Stimulated activated CD8-positive, alpha-beta memory T cell treated with anti-CD3 and anti-CD28 coated beads, Interleukin-7, amount 100 ng/mL, for 1 hour (primary cell): ENCODE measurements at places on chromosomes 2 and 18.
A peak's percentile ranks its signal among the peaks of the same experiment; 100 is the strongest.

DNA sequence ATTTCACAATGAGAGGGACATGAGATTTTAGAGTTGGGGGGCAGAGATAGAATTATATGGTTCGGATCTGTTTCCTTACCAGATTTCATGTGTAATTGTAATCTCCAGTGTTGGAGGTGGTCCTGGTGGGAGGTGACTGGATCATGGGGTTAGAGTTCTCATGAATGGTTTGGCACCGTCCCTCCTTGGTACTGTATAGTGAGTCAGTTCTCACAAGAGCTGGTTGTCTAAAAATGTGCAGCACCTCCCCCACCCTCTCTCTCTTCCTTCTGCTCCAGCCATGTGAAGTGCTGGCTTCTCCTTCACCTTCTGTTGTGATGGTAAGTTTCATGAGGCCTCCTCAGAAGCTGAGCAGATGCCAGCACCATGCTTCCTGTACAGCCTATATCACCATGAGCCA lies 138.1 kb downstream of the SCG2 start:
- DNase-seq, result no peak

DNA sequence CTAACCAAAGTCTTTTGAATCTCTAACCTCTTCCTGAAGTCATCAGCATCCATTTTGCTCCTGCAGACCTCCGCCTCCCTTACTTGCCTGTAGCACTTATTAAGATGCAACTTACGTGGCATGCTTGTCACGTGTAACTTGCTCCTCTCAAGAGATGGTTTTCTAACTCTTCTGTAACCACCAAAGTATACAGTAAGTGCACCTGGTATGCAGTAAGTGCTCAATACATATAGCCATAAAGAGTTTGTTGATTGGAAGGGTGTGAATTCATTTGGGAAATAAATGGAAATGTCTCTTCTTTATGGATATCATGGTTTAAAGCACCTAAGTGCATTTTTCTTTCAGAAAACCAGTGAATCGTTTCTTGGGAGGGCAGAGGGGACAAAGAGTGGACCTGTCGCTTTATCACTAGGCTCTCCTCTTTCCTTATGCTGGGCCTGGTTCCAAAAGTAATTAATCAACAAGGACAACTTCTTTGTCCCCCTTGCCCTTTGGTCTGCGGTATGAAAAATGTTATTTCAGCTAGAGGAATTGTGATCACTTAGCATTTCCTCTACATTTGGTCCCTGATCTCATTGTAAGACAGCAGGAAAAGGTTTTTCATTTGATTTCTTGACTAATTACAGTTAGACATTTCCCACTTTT lies 370.0 kb upstream of the SPRED2 start:
- DNase-seq, result no peak

DNA sequence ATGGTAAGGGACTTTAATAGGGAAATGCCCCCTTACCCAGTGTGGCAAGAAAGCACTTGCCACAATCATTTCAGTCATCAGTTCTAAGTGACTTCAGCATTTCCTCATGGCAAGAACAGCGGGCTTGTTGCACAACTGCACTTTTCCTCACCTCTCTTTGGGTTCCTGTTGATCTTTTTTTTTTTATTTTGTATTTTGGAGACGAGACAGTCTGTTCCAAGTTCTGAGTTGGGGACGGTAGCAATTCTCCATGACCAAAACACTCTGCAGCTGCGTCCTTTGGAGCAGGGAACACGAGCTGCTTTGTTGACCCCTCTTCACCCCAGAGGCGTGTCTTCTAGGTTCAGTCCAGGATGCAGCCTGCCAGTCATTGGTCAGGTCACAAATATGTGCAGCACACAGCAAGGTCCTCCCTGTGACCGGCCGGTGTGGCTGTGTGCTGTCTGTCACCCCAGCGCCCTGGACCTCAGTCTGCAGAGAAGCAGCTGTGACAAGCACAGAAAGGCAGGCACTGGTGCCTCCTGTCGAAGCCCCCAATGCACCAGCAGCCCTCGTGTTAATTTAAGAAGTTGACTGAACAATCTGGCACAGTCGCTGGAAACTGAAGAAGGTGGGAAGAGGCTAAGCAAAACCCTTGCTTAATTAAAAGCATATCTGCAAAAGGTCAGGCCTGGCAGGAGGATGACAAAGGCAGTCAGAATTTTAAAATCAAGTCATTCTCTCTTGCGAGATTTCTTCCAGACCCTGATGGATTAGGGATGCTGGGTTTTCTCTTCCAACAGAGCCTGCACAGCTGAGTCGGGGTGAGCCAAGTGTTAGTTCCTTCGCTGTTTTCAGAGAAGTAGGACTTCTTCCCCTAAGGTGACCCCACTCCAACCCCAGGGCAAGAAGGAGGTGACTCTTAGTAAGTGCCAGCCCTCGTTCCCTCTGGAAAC lies 96.7 kb upstream of the COPS8 start:
- DNase-seq, result no peak

GRCh38 chr18:41938445-41938844 lies 16.6 kb upstream of the PIK3C3 start:
- DNase-seq, result no peak

DNA sequence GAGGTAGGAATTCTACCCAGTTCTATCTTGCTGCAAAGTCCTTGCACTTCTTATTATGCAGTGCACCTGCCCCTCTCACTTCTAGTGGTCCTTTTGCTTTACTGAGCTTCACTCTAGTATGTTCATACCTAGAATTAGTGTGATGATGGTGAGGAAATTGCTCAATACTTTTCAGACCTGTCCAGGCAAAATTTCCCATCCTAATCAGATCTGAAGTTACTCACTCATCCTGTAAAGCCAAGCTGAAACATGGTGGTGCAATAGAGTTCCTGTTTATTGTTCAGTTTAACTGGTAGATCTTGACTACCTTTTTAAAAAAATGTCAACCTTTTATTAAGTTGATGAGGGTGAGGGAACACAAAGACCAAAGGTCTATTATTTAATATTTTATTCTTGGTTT lies 12.6 kb upstream of the FIGN start:
- no peak for DNase-seq

DNA sequence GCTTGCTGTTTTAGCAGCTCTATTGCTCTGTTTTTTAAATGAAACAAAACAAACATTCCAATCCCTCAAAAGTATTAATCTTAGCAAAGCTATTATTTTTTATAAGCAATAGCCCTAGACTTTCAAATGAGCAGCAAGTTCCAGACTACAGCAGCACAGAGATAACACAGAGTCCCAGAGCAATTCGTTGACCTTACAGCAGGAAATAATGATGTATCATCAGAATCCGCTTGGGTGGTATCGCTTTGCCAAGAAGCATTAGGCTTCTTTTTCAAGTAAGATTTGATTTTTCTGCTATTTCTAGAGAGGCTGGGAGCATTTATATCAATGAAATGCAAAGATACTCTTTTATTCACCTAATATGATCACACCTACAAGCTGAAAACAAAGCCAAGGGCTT lies 209.7 kb downstream of the DLGAP1 start:
- no peak for DNase-seq

GRCh38 chr18:50268022-50268747 lies 1.9 kb upstream of the CFAP53 start:
- peak; percentile 64 for DNase-seq

DNA sequence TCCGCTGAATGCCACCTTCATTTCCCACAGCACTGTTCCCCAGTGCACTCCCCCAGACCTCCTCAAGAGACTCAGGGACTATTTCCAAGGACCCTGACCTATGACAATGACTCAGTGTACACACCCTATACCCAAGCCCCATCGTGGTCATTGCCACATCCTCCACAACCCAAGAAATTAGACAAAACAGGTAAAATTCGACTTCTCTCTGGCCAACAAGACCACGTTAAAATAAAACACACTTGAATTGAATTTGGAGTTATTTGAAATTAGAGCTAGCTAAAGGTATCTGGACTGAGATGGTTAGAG lies 126.4 kb upstream of the NCK2 start:
- DNase-seq, result no peak

DNA sequence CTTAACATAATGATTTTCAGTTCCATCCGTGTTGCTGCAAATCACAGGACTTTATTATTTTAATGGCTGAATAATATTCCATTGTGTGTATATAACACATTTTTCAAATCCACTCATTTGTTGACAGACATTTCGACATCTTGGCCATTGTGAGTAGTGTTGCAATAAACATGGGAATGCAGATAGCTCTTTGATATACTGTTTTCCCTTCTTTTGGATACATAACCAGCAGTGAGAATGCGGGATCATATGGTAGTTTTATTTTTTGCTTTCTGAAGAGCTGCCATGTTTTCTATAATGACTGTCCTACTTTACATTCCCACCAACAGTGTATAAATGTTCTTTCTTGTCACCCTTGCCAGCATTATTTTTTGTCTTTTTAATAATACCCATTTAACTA lies 420.3 kb upstream of the CHAC2 start:
- DNase-seq, result no peak

DNA sequence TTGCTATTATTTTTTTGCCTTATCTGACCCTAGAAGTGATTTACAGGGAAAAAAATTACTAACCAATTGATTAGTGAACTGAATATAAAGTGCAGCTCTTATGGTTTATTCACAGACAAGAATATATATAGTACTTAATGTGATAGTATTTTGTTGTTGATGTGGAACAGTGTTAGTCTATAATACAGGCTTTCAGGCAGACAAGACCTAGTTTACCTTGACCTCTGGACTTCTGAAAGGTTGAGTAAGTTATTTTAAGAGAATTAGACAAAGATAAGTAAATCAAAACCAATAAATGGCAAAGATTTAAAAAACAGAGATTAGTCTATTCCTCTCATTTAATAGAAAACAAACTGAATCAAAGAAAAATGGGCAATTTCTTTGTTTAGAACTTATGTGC lies 46.0 kb downstream of the SCN1A start:
- no peak for DNase-seq

DNA sequence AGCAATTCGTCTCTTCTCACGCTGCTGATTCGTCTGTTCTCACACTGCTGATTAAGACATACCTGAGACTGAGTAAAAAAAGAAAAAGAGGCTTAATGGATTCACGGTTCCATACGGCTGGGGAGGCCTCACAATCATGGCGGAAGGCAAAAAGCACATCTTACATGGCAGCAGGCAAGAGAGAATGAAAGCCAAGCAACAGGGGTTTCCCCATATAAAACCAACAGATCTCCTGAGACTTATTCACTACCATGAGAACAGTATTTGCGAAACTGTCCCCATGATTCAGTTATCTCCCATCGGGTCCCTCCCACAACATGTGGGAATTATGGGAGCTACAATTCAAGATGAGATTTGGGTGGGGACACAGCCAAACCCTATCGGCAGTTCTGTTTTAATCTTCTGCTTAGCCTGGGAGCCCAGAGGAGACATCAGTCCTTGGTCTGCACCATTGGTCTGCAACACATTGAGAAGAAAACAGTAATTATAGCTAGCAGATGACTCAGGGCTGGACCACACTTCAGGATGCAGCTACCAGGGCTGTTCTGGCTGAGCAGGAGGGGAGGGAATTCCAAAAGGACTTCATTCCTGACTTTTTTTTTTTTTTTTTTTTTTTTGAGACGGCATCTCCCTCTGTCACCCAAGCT lies 69.4 kb downstream of the CABLES1 start:
- no peak for DNase-seq

- no peak for DNase-seq
Observed at GRCh38 chr18:68992719-68993482, 195.0 kb downstream of the CCDC102B start.

DNA sequence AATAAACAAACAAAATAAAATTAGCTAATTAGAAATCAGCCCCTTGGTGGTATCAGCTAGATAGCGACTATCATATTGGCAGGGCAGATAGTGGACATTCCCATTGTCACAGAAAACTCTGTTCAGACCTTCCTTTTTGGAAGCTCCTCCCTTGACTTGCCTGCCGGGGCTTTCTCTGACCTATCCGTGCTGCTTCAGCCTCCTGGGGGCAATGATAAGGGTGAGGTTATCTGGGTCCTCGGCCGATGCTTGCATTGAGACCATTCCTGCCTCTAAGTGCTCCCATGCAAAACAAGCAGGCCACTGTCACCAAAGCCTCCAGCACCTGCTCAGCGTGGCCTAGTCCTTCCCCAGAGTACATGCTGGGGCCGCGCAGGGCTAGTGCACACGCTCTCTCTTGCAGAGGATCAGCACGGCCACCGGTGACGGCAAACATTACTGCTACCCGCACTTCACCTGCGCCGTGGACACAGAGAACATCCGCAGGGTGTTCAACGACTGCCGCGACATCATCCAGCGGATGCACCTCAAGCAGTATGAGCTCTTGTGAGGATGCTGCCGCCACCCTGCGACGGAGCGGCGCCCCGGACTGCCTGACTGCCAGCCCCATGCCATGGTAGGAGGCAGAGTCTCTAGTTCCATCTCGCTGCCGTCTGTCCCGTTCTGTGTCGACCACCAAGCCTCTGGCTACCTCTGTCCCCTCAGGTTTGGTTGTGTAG lies 27.4 kb downstream of the MPPE1 start:
- no peak for DNase-seq

DNA sequence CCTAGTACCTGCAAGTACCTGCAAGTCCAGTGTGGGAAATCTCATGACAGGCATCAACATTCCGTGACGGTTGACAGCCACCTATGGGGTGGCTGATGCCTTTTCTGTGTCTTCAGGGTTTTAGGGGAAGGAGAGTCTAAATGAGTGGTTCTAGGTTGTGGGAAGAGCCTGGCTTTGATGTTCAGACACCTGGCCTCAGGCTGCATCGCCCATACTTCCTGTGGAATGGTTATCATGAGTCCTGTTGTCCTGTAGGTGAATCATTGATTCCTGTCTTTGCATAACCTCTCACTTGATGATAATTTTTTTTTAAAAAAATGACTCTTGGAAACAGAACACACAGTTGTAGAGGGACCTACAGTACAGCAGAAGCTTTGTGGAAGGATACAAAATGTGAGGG lies 108.9 kb downstream of the NEDD4L start:
- no peak for DNase-seq

DNA sequence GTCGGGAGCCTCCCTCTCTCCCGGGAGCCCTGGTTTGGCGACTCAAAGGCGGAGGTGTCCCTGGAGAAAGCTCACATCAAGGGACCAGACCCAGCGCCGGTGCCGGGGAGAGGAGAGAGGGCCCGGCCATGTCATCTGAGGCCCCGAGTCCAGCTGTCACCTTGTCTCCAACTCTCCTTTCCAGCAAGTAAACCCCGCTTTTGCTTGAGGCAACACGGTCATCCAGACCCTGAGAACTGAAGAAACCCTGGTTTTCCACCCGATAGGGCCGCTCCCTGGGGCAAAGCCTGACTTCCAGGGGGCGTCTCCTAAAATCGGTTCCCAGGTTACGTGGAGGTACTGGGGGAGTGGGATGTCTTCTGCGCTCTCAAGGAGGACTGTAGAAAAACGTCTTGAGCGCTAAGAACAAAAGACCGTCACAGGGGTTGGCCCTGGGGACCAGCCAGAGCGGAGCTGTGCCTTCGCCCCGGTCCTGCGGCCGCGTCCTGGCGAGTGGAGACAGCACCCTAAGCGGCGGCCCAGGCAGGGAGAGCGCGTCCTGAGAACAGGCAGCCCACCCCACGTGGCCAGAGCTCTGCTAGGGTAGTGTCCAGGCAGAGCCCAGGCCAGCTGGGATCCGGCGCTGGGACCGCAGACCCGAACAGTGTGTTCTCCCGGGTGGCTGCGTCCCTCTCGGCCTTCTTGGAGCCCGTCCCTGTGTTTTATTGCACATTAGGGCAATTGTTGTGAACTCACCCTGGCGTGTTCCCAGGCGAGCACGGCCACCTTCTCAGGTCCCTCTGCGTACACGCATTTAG lies 55.7 kb downstream of the TMEM18 start:
- no peak for DNase-seq

- no peak for DNase-seq
Observed at GRCh38 chr2:159944874-159945273, 117.5 kb downstream of the PLA2R1 start.
